ENCODE measurements at places on chromosomes 6 and 20.

GRCh38 chr20:43379239-43379917, 78.3 kb upstream of the SRSF6 start:
- DNase-seq: no peak

DNA sequence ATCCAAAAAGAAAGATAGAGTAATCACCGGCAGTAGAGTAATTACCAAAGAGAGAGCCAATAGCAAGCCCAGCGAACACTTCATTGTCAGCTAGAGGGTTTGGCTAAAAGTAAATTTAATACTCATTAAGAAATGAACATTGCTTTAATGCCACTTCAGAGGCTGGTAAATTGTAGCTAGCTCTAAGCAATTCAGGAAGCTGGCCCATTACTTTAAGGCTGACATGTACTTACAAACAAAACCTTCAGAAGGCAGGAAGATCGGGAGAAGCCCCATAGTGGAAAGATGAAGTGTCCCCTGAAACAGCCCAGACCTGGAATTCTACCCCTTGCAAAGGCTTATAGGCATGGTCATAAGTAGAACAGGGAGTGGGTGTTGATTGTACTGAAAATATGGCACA, 396.6 kb upstream of the ID4 start:
- no peak for DNase-seq

- DNase-seq: no peak
These were observed 1029.5 kb upstream of the GJE1 start for GRCh38 chr6:141103246-141103645.

DNA sequence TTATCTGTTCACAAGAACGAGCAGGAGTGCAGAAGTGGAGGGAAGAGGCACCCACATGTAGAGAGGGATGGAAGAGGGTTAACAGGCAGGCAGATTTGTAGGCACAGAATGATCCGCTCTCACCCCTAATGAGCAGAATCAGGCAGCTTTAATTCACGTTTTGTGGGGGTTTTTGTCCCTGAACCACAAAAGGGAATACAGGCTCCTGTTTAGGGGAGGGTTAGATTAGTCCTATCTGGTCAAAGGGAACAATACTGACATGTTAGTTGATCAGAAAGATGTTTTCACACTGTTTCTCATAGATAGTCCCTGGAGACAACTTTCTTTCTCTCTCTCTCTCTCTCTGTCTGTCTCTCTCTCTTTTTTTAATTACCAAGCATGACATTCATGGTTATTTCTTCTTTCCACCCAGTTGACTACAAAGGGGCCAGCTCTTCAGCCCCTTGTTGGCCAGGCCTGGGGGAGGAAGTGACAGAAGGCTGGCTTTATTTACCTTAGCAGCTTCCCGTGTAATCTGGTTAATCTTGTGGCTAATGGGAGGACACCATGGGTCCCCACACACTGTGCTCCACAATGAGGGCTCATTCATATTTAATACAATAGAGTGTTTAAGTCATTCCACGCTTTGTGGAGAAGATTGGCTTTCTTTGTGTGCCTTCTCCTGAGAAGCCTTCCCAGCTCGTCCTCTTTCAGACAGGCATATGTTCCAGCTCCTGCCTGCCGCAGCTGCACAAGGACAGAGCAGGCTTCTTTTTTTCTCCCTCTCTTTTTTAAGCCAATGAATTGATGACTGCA, 958.8 kb downstream of the TFAP2A start:
- peak; percentile 9 for DNase-seq

DNA sequence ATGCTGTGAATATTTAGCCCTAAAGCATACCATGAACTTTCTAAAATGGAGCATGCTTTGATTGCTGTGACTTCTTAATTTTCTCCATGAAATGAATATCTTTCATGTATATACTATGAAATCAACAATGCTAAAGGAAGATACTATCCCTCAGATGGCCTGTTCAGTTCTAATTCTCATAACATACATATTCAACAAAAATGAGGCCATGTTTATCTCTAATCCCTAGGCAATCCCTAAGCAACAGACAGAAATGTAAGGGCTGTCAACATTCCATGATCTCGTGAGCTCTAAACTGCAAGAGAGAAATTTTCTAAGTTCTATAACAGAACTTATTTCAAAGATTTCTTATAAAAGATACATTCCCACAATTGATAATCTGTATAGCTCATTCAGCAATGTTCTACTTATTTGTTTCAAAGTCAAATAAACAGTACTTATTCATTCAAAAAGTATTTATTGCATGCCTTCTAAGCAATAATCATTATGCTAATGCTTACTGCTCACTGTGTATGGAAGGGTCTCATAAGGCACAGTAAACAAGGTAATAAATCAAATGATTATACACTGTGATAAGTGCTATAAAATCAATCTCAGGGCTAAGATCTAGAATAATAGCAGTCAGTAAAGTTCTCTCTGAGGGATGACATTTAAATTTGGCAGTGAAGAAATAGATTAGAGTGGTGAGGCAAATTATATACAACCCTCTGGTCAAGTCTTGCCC, 492.9 kb downstream of the PHF3 start:
- no peak for DNase-seq

DNA sequence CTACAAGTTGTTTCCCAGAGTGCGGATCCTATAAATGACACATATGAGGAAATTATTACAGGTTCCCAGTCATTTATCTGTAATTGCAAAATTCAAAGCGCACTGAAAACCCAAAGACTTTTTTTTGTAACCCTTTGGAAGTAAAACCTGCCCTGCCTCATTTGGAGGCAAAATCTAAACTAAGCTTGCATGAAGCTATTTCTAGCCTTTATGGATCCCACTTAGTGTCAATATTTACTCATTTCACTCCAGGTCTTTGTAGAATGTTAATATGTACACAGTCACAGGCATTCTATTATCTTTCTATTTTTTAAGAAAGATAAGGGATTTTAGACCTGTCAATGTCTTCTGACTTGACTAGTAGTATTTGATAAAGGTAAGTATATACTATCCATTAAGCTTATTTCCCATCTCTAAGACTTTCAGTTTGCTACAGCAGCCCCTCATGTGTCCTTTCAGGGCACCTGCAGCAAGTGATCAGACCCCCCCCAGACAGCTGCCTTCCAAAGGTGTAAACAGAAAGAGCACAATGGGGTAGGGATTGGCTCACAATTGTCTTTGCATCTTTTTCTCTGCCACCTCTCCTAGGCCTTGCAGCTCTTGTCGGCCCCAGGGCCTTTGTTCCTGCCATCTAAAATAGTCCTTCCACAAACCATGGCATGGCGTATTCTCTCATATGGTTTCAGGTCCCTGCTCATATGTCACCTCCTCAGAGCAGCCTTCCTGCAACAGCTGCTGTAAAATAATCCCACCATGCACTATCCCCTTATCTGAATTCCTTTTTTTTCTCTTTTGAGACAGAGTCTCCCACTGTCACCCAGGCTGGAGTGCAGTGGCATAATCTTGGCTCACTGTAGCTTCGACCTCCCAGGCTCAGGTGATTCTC, 1.3 kb upstream of the REPS1 start:
- DNase-seq: no peak

- no peak for DNase-seq
These were observed 47.4 kb downstream of the PKIB start for GRCh38 chr6:122657601-122658000.

GRCh38 chr6:18269253-18269652, 4.9 kb upstream of the DEK start:
- no peak for DNase-seq

GRCh38 chr6:130675072-130675471, 152.1 kb upstream of the SMLR1 start:
- no peak for DNase-seq

- no peak for DNase-seq
These were observed 13.8 kb downstream of the SYTL3 start for GRCh38 chr6:158663625-158664165.

- no peak for DNase-seq
These were observed 22.7 kb downstream of the UTRN start for GRCh38 chr6:144307880-144308279.

DNA sequence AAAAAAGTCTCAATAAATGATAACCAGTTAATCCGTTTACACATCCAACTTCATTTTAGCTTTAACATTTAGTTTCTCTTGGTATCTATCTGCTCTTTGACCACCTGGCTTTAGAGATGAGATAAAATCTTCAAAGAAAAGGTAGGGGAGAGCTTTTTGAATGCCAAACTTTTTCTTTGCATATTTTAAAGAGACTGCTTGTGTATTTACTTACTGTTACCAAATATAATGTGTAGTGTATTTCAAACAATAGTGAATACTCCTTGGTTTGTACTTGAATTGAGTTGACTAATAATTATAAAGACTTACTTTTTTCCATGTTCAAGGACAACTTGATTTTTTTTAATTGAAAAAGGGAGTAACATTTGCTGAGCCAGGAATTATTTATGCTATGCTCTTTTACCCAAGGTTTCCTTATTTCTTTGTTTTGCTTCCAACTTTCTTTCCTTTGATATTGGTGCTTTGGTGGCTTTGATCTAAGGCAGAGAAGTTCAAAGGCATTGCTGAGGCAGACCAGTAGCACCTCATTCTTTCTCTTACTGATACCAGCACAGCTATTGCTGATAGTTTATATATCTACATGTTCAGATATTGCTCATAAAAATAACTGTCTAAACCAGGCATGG, 7.8 kb downstream of the CCDC170 start:
- DNase-seq: no peak

GRCh38 chr6:152701863-152702401, 4.2 kb downstream of the MYCT1 start:
- no peak for DNase-seq
